ENCODE measurements at places on chromosomes 1 and 21.

- DNase-seq: no peak
These were observed 3.6 kb upstream of the NFIA start for GRCh38 chr1:61078618-61079295.

GRCh38 chr21:22582026-22582425 lies 1583.8 kb downstream of the NCAM2 start:
- no peak for DNase-seq

DNA sequence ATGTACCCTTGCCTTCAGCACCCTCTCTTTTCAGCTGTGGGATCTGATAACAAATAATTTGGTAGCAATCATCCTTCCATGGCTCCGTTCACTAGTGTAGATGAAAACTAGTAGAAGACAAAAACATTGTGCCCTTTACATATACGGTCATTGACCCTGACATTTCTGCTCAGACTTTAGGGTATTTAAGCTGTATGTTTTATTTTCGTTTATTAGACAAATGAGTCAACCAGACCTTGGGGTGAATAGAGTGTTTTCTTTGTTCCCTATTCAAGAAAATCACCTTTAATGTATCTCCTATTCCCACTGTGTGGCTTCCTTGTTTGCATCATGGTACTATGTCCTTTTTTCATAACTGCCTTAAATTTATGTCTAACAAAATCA lies 187.3 kb downstream of the VAV3 start:
- DNase-seq: no peak

DNA sequence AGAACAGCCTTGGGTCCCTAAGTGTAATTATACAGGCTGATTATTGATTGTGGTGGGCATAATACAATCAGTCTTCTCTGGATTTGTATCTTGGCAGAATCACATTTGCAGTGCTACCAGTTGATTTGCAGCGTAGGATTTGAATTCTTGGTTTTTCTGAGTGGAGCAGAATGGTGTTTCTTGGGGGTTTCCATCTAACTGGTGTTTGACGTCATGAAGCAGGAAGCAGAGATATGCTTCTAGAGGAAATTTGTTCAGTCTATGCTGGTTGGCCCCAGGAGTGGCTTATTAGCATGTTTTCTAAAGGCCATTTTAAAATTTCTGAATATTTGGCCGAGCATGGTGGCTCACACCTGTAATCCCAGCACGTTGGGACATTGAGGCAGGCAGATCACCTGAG lies 3.4 kb downstream of the CTTNBP2NL start:
- no peak for DNase-seq

GRCh38 chr21:37870221-37870620 lies 46.0 kb downstream of the KCNJ6 start:
- DNase-seq: no peak

GRCh38 chr1:174654560-174654959 lies 206.8 kb downstream of the GPR52 start:
- no peak for DNase-seq

- no peak for DNase-seq
These were observed 179.2 kb upstream of the RAB4A start for GRCh38 chr1:229091721-229092136.

GRCh38 chr1:214192825-214193643 lies 87.9 kb upstream of the SMYD2 start:
- no peak for DNase-seq

- no peak for DNase-seq
These were observed 56.9 kb downstream of the PROX1 start for GRCh38 chr1:214044438-214045214.

DNA sequence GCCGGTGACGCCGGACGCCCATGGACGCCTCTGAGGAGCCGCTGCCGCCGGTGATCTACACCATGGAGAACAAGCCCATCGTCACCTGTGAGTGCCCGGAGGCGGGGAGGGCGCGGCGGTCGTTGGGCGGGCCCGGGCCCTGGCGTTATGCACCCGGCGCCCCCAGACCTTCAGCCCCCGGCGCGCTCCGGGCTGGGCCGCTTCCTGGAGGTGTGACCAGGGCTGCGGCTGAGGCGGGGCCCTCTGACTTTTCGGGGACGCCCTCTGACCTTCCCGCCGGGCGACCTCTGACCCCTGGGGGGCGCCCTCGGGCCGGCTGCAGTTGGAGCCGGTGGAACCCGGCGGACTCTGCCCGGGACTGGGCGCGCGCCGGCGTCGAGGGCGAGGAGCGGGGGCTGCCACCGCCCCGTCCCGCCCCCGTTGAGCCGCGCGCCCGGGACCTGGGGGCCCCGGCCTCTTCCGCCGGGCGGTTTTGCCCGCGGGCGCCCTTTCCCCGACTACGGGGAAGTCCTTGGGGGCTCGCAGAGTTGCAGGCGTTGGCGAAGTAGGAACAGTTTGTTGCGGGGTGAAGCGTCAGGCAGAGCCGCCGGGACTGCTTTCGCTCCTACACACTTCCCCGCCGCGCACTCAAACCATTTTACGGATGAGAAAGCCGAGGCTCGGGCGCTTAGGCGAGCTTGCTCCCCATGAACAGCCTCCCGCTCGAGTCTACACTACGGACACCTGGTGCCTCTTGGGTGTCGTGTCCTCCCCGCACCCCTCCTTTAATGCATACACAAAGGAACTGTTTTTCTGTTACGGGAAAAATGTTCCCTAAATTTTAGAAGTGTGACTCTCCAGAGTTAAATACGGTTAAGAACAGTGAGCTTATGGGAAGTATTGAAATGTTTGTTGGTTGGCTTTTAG lies 618 bp downstream of the TRAPPC10 start:
- DNase-seq: peak; percentile 78

GRCh38 chr1:209900734-209901133 lies 37.3 kb upstream of the SYT14 start:
- no peak for DNase-seq

DNA sequence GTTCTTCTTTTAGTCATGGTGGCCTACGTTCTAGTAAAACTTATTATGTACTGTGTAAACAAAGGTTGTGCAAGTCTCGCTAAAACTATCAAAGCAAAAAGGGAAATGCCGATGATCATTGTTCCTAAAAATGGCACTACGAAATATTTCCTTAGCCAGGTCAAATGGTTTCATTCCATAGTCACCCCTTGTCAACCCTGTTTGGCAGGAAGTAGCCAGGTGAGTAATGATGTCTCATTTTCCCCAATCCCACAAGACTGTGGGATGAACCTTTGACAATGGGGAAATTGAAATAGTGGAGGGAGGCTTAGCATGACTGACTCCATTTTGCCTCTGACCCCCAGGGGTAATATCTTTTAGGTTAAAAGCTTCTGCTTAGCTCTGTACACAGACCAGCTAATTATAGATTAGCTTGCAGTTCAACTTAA lies 5.6 kb upstream of the REN start:
- DNase-seq: no peak

DNA sequence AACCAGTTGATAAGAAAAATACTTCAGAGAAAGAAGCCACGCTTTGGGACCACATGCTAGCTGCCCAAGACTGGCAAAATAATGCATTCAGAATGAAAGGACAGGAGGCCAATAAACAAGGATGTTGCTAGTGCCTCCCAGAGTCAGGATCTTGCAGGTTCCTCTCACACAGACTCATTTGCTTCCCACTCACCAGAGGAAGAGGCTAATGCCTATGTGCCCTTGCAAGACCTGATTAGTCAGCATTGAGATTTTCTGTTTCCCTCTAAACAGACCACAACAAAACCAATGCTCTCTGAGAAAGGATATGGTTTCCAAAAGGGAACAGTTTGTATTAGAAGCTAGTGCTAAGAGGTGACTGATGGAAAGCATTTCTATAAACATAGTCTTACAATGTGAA lies 85.7 kb downstream of the NRDC start:
- DNase-seq: no peak

DNA sequence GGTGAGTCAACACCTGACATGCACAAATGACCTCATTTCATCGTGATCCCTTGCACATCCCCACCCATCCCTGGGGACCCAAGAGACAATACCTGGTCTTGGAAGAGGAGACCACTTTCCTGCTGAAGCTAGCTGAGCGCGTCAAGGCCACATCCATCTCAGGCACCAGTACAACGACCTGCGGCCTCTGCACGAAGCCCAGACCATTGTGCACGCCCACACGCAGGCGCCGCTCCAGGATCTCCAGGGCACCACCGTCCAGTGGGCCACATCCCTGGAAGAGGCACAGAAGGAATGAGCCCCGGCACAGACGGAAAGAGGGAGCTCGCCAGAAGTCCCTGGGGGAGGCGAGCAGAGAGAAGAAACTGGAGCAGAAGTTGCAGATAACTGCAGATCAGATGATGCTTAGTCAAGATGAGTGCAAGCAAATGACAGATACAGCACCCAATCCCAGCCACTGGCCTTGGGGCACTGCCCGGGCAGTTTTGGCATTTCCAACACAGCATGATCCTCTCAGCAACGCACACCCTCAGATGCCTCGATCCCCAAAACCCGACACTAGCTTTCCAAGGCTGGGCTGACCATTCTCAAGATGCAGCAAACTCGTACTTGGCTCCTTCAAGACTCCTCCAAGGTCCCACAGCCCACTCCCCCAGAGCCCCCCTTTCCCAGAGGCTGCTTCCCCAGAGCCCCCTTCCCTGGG lies 44.1 kb downstream of the NPHP4 start:
- no peak for DNase-seq

DNA sequence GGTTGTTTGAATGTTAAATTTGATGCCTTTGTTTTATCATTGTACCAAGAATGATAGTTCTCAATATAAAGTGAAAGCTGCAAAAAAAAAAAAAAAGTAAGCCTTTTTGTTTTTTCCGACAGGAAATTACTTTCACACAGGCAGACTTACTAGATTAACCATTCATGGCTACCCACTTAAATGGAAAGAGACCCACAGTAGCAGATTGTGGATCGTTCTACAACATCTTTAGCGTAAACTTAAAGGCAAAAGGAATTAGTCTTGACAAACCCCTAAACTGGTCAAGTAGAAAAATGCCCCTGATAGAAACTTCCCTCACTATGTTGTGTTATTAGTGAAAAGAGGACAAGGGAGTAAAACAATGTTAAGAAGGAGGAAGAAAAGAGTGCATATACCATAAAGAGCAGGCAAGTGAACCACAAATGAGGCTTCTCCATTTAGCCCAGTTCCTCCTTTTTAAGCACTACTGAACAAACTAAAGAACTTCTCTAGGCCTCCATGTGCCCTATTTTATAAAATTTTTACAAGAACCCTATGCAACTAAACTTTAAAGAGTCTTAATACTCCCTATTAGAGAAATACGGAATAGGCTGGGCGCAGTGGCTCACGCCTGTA lies 1560.3 kb downstream of the MRPL39 start:
- DNase-seq: no peak

DNA sequence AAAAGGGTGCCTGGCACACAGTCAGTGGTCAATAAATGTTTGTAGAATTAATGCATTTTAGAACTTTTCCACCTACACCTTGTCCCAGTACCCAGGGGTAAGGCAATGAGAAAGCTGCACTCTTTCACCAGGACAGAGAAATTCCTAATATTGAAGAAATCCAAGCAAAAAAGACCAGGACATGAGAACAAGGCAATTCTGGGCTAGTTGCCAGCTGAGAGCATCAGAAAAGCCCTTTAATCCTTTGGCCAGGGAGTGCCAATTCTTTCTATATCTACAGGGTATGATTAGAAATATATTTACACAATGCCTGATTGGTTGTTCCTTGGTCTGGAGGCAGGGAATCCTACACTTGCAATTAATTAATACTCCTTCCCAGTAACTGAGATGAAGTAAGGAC lies 492.4 kb upstream of the NFIA start:
- DNase-seq: no peak

DNA sequence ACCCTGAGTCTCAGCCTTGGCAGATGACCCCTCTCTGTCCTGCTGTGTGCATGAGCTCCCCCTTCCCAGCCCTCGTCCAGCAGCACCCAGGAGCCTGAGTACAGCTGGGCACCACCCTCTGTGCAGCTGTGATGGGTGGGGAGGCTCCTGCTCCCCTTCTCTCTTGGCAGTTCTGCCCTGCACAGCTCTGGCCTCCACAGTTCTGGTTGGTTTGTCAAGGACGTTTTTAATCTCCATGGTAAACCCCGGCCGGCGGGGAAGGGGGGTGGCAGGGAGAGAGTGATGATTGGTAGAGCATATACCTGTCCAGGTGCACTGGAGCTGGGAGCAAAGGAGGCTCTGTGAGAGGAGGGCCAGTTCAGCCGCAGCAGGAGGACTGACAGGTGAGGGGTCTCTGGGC lies at the start of gene CLCNKA:
TSS of gene CLCNKA (plus strand) at position 356 of the 400 bp plus-strand sequence. CDS start 584 bp downstream, outside the sequence.
- no peak for DNase-seq

DNA sequence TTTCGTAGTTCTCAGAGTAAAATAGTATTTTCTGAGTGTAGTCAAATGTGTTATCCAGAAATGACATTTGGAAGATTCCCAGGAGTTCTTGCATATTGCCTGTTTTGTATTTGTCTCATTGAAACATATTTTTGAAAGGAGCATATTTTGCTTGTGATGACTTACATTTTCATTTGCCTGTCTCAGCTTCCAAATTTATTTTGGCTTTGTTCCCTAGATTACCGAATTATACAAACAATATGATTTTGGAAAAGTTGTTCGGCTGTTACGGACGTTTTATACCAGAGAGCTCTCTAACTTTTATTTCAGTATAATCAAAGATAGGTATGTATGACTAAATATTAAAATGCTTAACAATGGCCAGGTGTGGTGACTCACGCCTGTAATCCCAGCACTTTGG lies 46.0 kb downstream of the IARS2 start:
- no peak for DNase-seq

DNA sequence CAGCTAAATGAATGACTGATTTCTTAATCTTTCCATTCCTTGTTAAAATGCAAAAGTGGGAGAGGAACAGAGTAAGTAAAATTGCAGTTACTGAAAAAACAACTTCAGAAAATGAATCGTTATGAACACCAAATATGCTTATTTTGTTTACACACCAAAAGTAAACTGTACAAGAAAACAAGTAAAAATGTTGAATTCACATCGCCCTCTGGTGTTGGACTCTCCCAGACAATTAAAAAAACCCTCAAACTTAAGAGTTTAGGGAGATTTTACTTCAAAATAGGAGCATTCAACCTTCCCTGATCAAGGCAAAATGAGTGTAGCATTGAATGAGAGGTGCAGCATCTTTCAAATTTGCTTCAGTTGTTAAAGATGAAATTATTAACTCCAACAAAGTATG lies 19.4 kb upstream of the ESRRG start:
- DNase-seq: no peak

DNA sequence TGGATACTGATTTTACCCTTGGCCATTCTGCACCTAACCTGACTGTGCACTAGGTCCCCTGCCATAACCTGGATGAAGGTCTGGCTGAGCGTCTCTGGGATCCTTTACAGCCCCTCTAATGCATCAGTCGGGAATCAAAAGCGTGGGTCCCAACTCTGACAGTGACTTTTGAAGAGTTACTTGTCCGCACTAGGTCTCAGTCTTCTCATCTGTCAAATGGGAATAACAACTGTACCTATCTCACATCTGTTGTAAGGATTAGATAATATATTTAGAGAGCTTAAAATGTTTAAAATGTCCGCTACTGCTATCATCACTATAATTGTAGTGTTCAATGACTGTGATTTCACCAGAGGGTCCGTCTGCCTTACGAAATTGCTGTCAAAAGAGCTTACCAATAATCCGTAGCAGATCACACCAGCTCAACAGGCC lies 746 bp downstream of the TADA1 start:
- no peak for DNase-seq

- DNase-seq: no peak
These were observed 107.7 kb downstream of the BACH1 start for GRCh38 chr21:29406385-29406784.

Measured in CD4-positive, alpha-beta T cell treated with Interleukin-6 at 100 ng/mL for 8 hours (primary cell).